Gastroesophageal sphincter (tissue), 4 donors: ENCODE measurements at places on chromosomes 11 and 22.

- no peak for ATAC-seq
These were observed 268.1 kb downstream of the BUD13 start for GRCh38 chr11:116504541-116505297.

DNA sequence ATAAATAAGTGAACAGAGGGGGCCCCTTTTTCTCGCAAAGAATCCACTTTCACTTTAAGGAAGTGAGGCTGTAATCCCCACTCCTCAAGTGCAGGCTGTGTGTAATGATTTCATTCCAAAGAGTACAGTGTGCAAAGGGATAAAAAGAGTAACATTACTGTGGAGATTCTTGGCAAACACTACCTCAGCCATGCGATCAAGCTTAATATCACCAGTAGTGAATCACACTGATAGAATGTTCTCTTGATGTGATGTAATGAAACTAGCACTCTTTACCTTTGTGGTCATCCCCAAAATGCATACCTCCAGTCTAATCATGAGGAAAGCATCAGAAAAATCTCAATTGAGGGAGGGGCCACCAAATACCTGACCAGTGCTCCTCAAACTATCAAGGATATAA is 246.1 kb upstream of the CHORDC1 start:
- no peak for ATAC-seq

- no peak for ATAC-seq
These were observed 74.7 kb downstream of the KCNQ1 start for GRCh38 chr11:2519517-2519861.

- no peak for ATAC-seq
These were observed 27.1 kb downstream of the VPS37C start for GRCh38 chr11:61133956-61134662.

- peak; percentile 51 for ATAC-seq
These were observed 44.3 kb downstream of the POLD3 start for GRCh38 chr11:74636630-74637184.

GRCh38 chr22:40251106-40251505 is 73.4 kb downstream of the TNRC6B start:
- no peak for ATAC-seq

- no peak for ATAC-seq
These were observed 22.5 kb downstream of the LRP4 start for GRCh38 chr11:46895821-46896220.

DNA sequence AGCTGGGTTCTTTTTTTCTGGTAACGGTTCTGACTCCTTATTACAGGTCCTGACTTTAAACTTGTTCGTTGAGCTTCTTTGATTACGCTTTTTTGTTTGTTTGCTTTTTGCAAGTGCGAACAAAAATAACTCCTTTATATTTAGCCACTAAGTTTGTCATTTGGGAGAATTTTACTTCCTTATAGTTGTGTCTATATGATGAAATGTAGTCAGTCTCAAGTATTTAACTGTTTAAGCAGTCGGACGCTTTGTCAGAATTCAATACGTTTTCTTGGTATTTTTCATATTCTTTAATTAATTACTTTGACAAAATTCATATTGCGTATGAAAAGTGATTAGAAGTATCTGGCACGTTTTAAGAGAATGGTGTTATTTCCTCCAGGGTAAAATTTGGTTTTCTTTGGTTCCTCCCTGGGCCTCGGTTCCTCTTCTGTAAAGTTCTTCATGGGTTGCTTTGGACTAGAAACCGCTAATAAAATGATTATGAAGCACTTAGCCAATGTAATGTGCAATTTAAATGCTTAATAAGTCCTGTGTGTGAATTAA is 1.3 kb downstream of the CBL start:
- ATAC-seq = no peak

DNA sequence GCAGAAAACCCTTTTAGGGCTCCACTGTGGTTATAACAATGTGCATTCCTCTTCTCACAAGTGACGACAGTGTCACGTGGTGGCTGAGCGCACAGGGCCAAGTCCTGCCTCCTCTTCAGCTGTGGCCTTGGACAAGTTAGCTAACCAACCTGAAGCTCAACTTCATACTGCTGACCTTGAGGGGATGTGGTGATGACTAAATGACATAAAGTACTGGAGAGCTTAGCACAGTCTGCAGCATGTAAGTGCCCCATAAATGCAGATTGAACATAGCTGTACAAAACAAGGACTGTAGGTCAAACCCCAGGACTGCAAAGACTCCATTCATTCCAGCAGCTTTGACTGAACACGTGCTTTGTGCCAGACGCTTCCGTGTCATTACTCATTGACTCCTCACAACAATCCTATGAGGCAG is 20.1 kb upstream of the MRGPRX2 start:
- ATAC-seq = no peak

DNA sequence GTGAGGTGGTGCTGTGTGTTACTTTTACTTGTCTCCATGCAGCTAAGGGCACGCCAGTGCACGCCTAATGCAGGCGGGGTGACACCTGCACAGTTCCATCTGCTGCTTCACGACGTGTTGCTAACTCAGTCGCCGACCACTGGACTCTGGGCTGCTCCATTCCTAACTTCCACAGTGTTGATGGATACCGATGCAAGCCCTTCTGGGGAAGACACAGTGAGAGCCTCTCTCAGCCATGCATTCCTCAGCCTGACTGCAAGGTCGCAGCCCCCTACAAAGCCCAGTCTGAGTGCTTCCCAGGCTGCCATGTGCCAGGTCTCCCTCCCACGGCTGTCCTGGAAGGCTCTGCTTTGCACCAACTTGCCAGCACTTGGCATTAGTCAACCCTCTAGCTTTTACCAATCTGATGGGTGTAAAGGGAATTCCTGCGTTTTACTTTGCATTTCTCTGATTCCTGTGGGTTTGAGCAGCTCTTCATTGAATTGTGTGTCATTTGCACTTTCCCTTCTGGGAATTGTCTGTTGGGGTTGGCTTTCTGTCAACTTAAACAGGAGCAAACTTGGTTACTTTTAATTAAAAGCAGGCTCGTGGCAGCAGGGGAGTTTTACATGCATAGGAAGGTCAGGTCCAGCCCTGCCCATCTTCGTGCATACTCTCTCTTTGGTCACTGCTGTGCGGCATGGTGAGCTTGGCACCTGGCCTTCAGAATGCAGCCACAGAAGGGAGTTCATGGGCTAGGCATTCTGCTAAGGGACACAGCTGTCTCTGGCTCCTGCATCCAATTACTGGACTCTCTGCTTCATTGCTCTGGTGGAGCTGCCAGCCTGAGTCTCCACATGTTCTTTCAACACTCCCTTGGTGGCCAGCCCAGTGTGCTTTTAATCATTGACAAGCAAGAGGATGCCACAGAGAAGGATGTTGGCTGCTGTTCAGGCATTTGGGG is 34.6 kb upstream of the SHANK2 start:
- no peak for ATAC-seq

DNA sequence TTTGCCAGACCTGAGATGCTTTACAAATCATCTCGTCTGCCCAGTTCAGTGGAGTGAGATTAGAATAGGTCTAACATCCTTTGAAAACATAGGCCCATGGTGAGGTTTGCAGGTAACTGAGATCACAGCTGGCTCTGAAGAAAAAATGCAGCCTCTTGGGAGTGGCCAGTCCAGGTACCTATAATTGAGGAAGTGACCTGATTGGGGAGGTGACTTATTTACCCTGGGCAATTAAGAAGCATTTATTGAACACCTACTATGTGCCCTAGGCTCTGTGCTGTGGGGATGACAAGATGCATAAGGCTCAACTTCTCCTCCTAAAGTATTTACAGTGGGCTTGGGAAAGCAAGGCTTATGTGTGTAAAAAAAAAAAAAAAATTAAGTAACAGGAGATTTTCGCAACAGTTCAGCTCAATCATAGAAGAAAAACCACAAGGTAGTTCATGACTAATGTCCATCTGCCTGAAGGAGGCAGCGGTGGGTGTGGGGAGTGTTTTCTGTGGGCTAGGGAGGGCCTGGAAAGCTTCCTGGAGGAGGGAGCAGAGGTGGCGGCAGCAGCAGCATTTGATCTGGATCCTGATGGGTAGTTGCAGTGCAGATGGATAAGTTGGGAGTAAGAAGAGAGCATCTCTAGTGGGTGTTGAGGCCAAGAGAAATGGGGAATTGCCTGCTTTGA is 16.1 kb downstream of the MICAL2 start:
- no peak for ATAC-seq

GRCh38 chr11:63180536-63180935 is 36.5 kb upstream of the SLC22A24 start:
- no peak for ATAC-seq

DNA sequence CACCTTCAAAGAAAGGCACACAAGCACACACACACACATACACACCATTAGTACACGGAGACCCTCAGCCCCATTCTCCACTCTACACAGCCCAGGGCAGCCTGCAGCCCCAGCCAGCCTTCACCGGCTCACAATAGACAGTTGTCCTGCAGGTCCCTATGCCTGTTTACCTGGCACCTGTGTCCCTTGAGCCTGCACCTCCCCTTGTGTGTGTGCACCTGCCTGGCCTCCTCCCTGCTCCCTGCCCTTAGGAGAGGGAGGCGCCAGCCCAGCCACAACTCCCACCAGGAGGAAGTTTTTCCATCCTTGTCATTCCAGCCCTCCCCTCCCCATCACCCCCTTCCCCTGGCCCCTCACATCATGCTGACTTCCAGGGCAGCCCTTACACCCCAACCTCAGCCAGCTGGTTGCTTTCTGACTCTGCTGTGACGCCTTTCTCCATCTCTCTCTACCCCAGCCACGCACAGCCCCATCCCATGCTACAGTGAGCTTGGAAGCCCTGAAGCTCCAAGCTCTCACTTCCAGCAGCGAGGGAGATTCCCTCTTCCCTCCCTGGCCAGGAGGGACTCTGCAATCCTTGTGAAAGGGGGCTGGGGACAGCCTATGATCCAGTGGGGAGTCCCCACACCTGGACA is 4.4 kb downstream of the AHNAK start:
- no peak for ATAC-seq

DNA sequence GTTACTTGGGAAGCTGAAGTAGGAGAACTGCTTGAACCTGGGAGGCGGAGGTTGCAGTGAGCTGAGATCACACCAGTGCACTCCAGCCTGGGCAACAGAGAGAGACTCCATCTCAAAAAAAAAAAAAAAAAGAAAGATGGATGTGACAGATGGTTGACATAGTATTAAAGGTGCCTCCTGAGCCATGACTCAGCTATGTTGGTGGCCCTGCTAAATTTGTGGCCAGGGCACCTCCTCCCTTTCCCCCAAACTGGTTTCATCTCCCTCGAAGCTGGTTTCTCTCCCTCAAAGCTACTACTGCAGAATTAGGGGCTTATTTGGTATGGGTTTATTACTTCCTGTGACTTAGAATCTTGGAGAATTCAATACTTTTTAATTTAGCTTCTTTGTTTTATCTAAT is 31.5 kb downstream of the SDHD start:
- no peak for ATAC-seq

DNA sequence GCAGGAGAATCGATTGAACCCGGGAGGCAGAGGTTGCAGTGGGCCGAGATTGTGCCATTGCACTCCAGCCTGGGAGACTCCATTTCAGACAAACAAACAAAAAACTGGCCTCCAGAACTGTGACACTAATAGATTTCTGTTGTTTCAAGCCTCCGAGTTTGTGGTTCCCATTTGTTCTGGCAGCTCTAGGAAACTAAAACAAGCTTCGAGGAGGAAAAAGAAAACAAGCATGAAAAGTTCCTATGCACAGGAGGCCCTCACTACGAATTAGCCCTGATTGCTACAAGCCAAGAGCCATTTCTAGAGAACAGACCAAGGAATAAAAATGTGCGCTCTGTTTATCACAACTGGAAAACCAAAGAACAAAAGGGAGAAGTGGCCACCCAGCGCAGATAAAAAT is 47.8 kb upstream of the SHANK2 start:
- no peak for ATAC-seq

DNA sequence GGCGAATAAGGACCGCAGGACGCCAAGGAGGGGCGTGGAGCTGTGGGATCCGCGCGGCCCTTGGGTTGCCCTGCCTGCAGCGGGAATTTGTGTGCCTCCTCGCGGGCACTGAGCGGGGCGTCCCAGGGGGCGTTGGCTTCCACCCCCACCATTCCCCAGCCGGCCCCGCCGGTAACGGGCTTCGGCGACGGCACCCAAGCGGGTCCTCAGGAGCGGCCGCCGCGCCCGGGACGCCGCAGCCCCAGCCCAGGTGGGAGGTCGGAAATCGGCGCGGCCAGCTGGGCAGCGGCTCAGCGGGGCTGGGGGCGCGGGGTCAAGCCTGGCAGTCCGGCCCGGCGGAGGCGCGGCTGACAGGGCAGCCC is 320 bp downstream of the CLTCL1 start:
- peak; percentile 57 for ATAC-seq

- ATAC-seq = no peak
These were observed 3.0 kb downstream of the THY1 start for GRCh38 chr11:119419834-119420492.

GRCh38 chr11:120068114-120068573 is 69.8 kb downstream of the TRIM29 start:
- no peak for ATAC-seq

DNA sequence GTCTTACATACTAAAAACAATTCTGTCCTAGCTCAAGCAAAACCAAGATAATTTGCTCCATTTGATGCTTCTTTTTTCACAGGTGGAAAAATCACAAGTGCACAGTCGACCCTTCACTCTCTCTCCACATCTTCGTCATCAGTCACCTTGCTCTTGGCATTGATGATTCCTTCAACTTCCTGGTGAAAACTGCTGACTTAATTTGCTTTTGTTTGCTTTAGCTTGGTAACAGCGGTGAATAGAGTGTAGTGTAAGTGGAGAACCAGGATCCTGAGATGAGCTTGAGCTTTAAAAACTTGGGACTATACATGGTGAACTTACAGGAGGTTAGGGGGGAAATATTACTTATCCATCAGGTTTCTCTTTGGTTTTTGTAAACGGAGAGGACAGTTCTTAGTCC is 331.1 kb upstream of the ARHGAP42 start:
- ATAC-seq = no peak

DNA sequence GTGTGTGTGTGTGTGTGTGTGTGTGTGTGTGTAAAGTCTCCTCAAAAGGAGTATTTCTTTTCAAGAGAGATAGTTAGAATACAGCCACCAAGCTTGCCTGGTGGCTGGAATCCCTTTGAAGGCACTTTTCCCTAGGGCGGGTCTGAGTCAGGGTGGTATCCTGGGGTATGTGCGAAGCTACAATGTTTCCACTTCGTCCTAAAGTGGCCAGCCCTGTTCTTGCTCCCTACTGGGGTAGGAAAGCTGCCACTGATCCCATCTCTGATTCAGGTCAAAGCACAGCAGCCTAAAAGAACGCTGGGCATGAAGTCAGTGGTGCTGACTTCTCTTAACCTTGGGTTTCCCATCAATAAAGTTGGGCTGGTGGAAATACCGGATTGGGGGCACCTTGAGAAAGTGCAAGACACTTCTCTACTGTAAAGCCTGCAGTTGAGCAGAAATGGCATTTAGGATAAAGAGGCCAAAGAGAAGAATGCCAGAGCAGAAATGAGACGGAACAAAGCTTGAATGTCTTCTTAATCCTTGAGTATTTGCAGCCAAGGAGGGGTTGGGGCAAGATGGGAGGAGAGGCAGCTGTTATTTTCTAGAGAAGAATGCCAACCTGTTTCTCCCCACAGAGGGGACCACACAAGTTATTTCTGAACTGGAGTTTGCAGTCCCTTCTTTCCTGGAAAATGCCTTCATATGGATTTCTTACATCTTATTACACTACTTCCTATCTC is 35.3 kb downstream of the ZNRF3 start:
- ATAC-seq = no peak

DNA sequence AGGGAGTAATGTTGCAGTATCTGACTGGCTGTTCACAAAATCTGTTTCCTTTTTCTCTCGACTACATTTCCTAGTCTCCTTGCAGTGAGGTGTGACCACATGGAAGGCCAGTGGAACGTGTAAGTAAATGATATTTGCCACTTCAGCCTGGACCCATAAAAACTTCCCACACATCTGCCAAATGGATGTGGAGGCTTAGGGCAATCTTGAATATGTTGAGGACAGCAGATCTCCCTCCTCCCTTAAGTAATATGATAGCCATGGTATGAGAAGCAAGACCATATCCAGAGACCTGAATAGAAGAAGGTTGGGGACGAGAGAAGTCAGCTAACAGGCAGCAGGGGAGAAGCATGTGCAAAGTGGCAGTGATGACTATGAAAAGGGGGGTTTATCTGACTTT is 33.0 kb upstream of the C11orf87 start:
- no peak for ATAC-seq
